ENCODE measurements at places on chromosomes 7 and 10. TPM values are rescaled to one million over a fixed set of nuclear protein-coding genes. Genes with fewer than 3 reads are reported as not detected.

DNA sequence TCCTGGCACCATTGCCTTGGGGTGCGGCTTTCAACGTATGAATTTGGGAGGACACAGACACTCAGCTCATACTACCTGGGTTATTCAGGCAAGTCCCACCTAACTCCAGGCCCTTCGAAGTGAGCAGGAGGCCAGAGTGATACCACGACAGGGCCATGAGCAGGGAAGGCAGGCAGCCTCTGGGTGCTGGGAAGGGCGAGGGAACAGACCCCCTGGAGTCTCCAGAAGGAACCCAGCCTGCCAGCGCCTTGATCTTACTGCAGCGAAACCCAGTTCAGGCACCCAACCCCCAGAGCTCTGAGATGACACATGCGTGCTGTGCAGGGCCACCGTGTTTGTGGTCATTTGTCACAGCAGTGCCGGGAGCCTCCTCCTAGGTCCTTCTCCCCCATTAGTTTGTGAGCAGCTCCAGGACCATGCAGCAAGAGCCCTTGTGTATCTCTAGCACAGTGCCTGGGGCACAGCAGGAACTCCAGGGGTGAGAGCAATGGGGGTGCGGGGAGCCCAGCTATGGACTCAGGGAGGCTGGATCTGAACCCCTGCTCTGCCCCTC lies 7.7 kb upstream of the INSIG1 start:
- no peak for DNase-seq

- no peak for DNase-seq
These were observed 157.0 kb upstream of the ADO start for GRCh38 chr10:62647375-62648092.

The POLR1F gene
- 11.9 TPM for total RNA-seq

- DNase-seq = no peak
These were observed 112.0 kb downstream of the NT5C2 start for GRCh38 chr10:103080891-103081581.

The MNX1 gene
- not detected for total RNA-seq

DNA sequence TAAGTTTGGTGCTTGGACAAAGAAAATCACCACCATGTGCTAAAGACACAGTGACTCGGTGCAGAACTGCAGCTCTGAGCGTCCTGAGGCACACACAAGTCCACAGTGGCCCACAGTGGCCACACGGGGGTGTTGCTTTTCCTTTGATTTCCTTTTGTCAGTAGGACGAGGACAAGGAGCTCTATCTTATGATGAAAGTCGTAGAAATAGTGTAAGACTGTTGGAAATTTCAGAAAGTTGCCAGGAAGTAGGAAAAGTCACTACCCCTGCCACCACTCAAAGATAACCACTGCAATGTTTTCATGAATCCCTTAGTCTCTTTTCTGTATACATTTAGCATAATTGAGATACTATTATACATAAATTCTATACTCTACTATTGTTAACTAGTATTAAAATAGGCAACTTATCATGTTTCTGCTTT lies 146.0 kb downstream of the TNS3 start:
- DNase-seq = no peak

The LRRC17 gene
- total RNA-seq = 34.5 TPM

The SPDYE6 gene
- not detected for total RNA-seq

GRCh38 chr7:117200786-117201458 lies 121.9 kb downstream of the WNT2 start:
- DNase-seq = no peak

Data from chondrocyte (in vitro differentiated cells).